ENCODE measurements at places on chromosomes 12 and 14.

DNA sequence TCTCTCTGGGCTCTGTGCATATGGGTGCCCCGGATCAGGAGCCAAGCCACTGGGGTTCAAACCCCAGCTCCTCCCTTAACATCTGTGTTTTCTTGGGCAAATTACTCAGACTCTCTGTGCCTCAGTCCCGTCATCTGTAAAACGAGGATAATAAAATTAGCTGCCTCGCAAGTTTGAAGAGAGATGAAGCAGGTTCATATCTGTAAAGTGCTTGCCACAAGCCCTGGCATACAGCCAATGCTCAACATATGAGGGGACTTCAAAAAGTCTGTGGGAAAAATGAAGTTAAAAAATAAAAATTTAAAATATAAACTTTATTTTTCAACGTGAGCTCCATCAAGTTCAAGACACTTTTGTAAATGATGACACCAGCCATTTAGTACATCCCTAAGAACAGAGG lies 276.7 kb downstream of the FOXN3 start:
- no peak for DNase-seq

DNA sequence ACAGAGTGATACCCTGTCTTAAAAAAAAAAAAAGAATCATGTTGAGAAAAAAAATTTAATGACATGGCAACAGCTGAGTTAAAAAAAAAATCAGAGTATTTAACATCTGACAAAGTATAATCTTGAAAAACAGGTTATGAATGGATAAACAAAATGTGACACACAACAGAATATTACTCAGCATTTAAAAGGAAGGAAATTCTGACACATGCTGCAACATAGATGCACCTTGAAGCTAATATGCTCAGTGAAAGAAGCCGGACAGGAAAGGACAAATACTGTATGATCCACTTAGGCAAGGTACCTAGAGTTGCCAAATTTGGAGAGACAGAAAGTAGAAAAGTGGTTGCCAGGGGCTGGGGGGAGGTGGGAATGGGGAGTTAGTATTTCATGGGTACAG lies 19.4 kb upstream of the EIF2B2 start:
- no peak for DNase-seq

DNA sequence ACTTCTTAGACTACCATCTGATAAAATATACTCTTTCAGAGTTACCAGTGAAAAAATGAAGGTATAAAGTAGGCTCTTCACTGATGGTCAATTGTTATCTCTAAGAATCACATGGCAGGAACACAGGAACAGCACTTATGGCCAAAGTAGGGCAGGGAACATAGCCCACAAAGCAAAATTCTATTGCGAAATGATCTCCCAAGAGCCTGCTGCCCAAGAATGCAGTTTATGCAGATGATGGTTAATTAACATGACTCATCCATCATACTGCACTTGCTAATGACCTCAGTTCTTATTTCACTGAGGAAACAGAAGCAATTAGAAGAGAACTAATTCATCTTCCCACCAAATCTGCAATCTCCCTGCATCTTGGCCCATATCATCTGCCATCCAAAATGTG lies 133.8 kb downstream of the SLC2A13 start:
- DNase-seq = no peak

- DNase-seq = no peak
These were observed 7.5 kb downstream of the FOXG1 start for GRCh38 chr14:28773861-28774691.

GRCh38 chr12:50984586-50985298 lies 32.4 kb downstream of the HIGD1C start:
- DNase-seq = no peak

GRCh38 chr14:102524451-102525218 lies 15.1 kb upstream of the ANKRD9 start:
- peak; percentile 99 for DNase-seq
